ENCODE measurements at places on chromosomes 3 and 15. TPM values are rescaled to one million over a fixed set of nuclear protein-coding genes. Genes with fewer than 3 reads are reported as not detected.

GRCh38 chr3:54053211-54053610 is 69.1 kb upstream of the CACNA2D3 start:
- H3K27ac ChIP-seq, result no peak overlapping the region
- H3K36me3 ChIP-seq, result no peaks in the 10 kb centered on the region
- no peaks in the 10 kb centered on the region for H3K27me3 ChIP-seq
- H3K4me3 ChIP-seq, result no peak overlapping the region
- no peaks in the 10 kb centered on the region for H3K4me1 ChIP-seq
- no peak for DNase-seq

The PRR23C gene
- not detected for total RNA-seq

GRCh38 chr15:95830281-95830680 is 500.2 kb upstream of the NR2F2 start:
- H3K4me3 ChIP-seq, result no peak overlapping the region
- H3K27me3 ChIP-seq, result peaks cover 38% of the 10 kb centered on the region
- H3K36me3 ChIP-seq, result no peaks in the 10 kb centered on the region

- H3K36me3 ChIP-seq, result peaks cover 26% of the 10 kb centered on the region
- peak overlapping the region; percentile 100 for H3K27ac ChIP-seq
- peaks cover 22% of the 10 kb centered on the region for H3K4me1 ChIP-seq
These were observed 667 bp downstream of the UMPS start for GRCh38 chr3:124730941-124731297.

DNA sequence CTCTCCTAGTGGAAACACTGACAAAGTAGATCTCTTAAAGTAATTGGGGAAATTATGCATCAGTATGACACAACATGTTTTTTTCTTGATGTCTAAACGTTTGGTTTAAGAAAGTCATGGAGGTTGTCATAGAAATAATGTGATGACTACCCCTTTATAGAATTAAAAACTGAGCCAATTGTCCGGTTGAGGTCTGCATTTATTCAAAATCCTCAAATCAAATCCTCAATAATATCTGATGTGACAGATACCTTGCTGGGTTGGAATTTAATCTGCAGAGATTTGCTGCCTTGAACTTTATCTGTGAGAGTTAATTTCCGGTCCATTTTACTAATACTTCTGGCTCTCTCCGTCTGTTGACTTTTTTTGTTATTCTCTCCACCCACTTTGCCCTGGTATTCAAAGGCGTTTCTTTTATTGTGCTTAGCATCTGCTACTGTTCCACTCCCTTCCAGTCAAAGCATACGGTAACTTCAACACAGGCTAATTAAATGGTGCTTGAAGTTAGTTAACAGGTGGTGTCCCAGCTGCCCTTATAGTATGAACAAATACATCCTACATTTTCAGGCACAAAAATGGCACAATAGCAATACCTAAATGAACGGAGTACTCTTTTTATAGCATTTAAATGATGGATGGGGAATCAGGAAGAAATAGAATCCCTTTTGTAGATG is 628.3 kb downstream of the ROBO1 start:
- DNase-seq, result no peak
- H3K4me3 ChIP-seq, result no peak overlapping the region
- no peaks in the 10 kb centered on the region for H3K27me3 ChIP-seq
- H3K27ac ChIP-seq, result no peak overlapping the region

The RASL12 gene
- not detected for total RNA-seq

DNA sequence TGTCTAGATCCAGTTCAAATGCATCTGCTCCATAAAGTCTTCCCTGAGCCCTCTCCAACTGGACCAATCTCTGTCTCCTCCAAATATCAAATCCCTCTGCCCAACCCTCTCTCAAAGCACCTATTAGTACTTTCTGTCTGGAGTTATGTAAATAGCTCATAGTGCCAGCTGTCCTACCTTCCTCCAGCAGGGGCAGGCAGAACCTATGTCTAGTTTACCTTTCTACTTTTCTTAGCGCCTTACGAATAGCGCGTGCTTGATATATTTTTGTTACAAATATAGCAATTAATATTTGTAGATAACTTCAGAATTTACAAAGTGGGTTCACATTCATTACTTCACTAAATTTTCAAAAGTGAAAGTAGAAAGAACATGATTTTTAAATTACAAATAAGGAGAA is 14.0 kb upstream of the CCDC80 start:
- no peaks in the 10 kb centered on the region for H3K36me3 ChIP-seq
- peaks cover 6% of the 10 kb centered on the region for H3K4me1 ChIP-seq
- no peak overlapping the region for H3K4me3 ChIP-seq
- no peak overlapping the region for H3K27ac ChIP-seq

GRCh38 chr3:51773529-51774056 is 5.4 kb downstream of the IQCF6 start:
- peaks cover 28% of the 10 kb centered on the region for H3K27me3 ChIP-seq
- H3K27ac ChIP-seq, result no peak overlapping the region

The CPEB1 gene
- total RNA-seq, result not detected

DNA sequence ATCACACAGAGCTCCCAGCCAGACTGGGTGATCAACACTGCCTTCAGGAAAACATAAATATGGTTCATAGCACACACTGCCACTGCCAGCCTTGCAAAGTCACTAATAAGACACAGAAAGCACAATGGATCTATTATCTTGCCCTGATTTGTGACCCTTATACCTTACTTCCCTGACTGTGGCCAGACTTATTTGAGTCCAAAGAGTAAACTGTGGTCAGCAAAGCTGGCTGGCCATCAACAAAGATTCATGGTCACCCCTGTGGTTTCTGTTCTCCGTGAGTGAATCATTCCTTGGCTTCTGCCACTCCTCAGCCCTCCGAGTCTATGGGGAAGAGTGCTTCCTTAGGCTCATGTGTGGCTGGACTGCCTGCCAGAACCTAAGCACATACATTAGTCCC is 437.7 kb downstream of the RAP2B start:
- no peaks in the 10 kb centered on the region for H3K36me3 ChIP-seq
- no peak for DNase-seq
- H3K4me1 ChIP-seq, result peaks cover 5% of the 10 kb centered on the region

GRCh38 chr15:65264863-65265430 is 21.7 kb downstream of the PARP16 start:
- no peak overlapping the region for H3K27ac ChIP-seq
- no peaks in the 10 kb centered on the region for H3K4me1 ChIP-seq
- no peaks in the 10 kb centered on the region for H3K27me3 ChIP-seq
- no peak overlapping the region for H3K4me3 ChIP-seq
- DNase-seq, result no peak
- peaks cover 19% of the 10 kb centered on the region for H3K36me3 ChIP-seq

The RTF1 gene
- 38.1 TPM for total RNA-seq

DNA sequence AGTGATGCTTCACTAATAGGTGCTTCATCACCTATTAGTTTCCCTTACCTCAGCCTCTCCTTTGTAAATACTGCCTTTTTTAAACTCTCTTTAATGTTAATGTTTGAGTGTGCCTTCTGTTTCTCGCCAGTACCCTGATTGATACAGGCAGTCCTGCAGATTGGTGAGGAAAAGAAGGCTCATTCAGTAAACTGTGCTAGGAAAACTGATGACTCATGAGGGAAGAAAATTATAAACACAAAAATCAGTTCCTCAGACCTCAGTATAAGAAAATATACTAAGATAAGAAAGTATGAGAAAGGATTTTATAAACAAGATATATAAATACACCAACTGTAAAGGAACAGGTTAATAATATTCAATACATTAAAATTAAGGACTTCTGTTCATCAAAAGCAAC is 54.8 kb upstream of the OXTR start:
- H3K27me3 ChIP-seq, result no peaks in the 10 kb centered on the region
- H3K4me1 ChIP-seq, result no peaks in the 10 kb centered on the region
- peaks cover 1% of the 10 kb centered on the region for H3K36me3 ChIP-seq
- DNase-seq, result no peak
- no peak overlapping the region for H3K27ac ChIP-seq

DNA sequence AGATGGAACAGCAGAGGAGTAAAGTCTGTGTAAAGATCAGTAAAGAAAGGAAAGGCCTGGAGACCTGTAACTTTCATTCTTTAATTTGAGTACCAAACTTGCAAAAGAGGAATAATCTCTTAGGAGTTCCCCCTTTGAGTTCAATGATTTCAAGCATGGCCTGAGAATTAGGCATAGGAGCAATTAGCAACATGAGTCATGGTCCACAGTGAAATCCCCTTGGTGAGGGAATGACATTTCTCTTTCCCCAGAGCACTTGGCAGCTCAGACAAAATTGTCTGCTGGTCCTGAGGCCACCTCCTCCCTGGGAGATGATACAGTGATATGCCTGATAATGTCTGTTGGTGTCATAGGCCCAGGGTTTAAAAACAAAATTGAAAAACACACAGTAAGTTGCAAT is 81.4 kb upstream of the CRBN start:
- no peak overlapping the region for H3K4me3 ChIP-seq
- no peaks in the 10 kb centered on the region for H3K36me3 ChIP-seq
- no peak for DNase-seq
- H3K4me1 ChIP-seq, result no peaks in the 10 kb centered on the region
- no peaks in the 10 kb centered on the region for H3K27me3 ChIP-seq

DNA sequence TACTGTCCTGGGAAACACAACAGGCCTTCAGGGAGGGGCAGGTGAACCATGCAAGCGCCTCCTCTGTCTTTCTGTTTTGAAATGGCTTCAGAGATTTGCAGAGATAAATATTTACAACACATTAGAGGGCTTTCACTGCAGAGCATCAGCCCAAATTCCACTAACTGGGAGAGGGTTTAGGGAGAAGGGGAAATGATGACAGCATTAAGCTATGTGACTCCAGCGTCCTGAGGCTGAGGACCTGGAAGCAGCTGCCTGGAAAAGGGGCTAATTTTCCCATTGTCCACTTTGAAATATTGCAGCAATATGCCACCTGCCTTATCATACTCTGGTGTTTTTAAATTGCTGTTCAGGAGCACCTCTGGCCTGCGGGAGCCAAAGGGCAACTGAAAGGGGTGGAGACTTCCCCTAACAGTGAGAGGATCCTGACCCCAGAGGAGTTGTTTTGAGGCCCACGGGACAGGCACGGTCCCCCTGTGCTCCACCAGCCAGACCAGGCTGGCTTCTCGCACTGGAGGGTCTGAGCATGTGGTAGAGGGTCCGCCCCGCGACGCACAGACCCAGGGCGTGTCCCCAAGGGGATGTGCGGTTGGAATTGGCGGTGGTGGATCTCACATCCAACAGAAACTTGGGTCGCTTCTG is 110.6 kb downstream of the XXYLT1 start:
- H3K4me3 ChIP-seq, result no peak overlapping the region
- H3K27ac ChIP-seq, result no peak overlapping the region
- H3K36me3 ChIP-seq, result no peaks in the 10 kb centered on the region
- H3K4me1 ChIP-seq, result peaks cover 29% of the 10 kb centered on the region
- no peak for DNase-seq
- H3K27me3 ChIP-seq, result no peaks in the 10 kb centered on the region

The MUC13 gene
- total RNA-seq, result not detected

GRCh38 chr3:14369675-14370669 is 32.4 kb upstream of the SLC6A6 start:
- H3K27me3 ChIP-seq, result peaks cover 5% of the 10 kb centered on the region
- H3K36me3 ChIP-seq, result no peaks in the 10 kb centered on the region
- H3K4me1 ChIP-seq, result peaks cover 1% of the 10 kb centered on the region
- H3K4me3 ChIP-seq, result no peak overlapping the region

GRCh38 chr15:77002954-77003912 is 8.3 kb downstream of the PSTPIP1 start:
- no peaks in the 10 kb centered on the region for H3K27me3 ChIP-seq
- H3K4me3 ChIP-seq, result peak overlapping the region; percentile 80
- H3K36me3 ChIP-seq, result peaks cover 62% of the 10 kb centered on the region
- peaks cover 81% of the 10 kb centered on the region for H3K4me1 ChIP-seq
- peak; percentile 92 for DNase-seq

- H3K36me3 ChIP-seq, result no peaks in the 10 kb centered on the region
- peaks cover under 1% of the 10 kb centered on the region for H3K4me1 ChIP-seq
- DNase-seq, result no peak
- H3K27ac ChIP-seq, result no peak overlapping the region
- no peak overlapping the region for H3K4me3 ChIP-seq
- H3K27me3 ChIP-seq, result peaks cover 36% of the 10 kb centered on the region
These were observed 339.7 kb upstream of the NR2F2 start for GRCh38 chr15:95990833-95991232.

The PLSCR5 gene
- not detected for total RNA-seq

The RAB6B gene
- 0.07 TPM for total RNA-seq

DNA sequence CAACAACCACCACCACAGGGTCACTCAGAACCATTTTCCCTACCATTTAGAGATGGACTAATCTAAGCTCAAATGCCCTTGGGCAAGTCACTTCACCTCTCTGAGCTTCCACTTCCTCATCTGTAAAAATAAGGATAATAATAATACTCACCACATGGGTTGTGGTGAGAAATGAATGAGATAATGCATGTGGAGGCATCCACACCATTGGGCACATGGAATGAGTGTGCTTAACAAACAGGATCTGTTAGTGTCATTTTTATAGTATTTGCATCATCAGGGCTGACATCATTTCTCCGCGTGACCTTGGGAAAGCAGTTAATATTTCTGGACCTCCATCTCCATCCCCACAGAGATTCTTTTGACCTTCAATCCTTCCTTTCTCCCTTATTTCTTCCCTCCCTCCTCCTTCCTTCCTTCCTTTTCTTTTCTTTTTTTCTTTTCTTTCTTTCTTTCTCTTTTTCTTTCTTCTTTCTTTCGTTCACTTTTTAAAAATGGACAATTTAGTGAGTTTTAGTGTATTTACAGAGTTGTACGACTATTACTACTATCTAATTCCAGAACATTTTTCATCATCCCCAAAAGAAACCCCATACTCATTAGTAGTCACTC is 7.7 kb upstream of the RFT1 start:
- DNase-seq, result no peak
- no peaks in the 10 kb centered on the region for H3K36me3 ChIP-seq
- no peak overlapping the region for H3K4me3 ChIP-seq
- no peak overlapping the region for H3K27ac ChIP-seq

- peak overlapping the region; percentile 85 for H3K27ac ChIP-seq
- H3K36me3 ChIP-seq, result no peaks in the 10 kb centered on the region
- peaks cover 8% of the 10 kb centered on the region for H3K27me3 ChIP-seq
- H3K4me3 ChIP-seq, result peak overlapping the region; percentile 76
These were observed 69.4 kb downstream of the SRGAP3 start for GRCh38 chr3:9179826-9180763.

GRCh38 chr15:93771196-93772030 is 459.9 kb upstream of the MCTP2 start:
- no peak overlapping the region for H3K27ac ChIP-seq
- no peak for DNase-seq
- no peaks in the 10 kb centered on the region for H3K36me3 ChIP-seq
- H3K27me3 ChIP-seq, result no peaks in the 10 kb centered on the region

- H3K4me1 ChIP-seq, result peaks cover 1% of the 10 kb centered on the region
- no peak overlapping the region for H3K4me3 ChIP-seq
- no peak for DNase-seq
- no peak overlapping the region for H3K27ac ChIP-seq
- no peaks in the 10 kb centered on the region for H3K36me3 ChIP-seq
These were observed 155.1 kb upstream of the FRMD4B start for GRCh38 chr3:69540706-69541581.

- H3K27me3 ChIP-seq, result peaks cover 5% of the 10 kb centered on the region
- peaks cover 4% of the 10 kb centered on the region for H3K36me3 ChIP-seq
- no peak overlapping the region for H3K27ac ChIP-seq
- no peak for DNase-seq
These were observed 50.8 kb downstream of the CPN2 start for GRCh38 chr3:194300382-194300758.

The TTLL13 gene
- total RNA-seq, result 1.4 TPM

GRCh38 chr3:53026382-53027162 is 19.3 kb downstream of the SFMBT1 start:
- peaks cover 27% of the 10 kb centered on the region for H3K4me1 ChIP-seq
- no peak overlapping the region for H3K27ac ChIP-seq
- H3K36me3 ChIP-seq, result peaks cover 3% of the 10 kb centered on the region
- H3K4me3 ChIP-seq, result no peak overlapping the region

The PARP15 gene
- total RNA-seq, result 12.1 TPM

The C2CD4A gene
- 0.05 TPM for total RNA-seq

GRCh38 chr3:187744169-187745151 is 808 bp downstream of the BCL6 start:
- H3K36me3 ChIP-seq, result peaks cover 16% of the 10 kb centered on the region
- H3K27me3 ChIP-seq, result no peaks in the 10 kb centered on the region
- peak overlapping the region; percentile 99 for H3K27ac ChIP-seq
- peak overlapping the region; percentile 98 for H3K4me3 ChIP-seq
- peaks cover 56% of the 10 kb centered on the region for H3K4me1 ChIP-seq

The ESYT3 gene
- total RNA-seq, result 0.17 TPM

Data from activated CD4-positive, alpha-beta T cell treated with anti-CD3 and anti-CD28 coated beads, Interleukin-2, amount 10 ng/mL, durations not matched to agents 24 days and 14 days (primary cell).